ENCODE measurements at places on chromosomes 3 and 15.

DNA sequence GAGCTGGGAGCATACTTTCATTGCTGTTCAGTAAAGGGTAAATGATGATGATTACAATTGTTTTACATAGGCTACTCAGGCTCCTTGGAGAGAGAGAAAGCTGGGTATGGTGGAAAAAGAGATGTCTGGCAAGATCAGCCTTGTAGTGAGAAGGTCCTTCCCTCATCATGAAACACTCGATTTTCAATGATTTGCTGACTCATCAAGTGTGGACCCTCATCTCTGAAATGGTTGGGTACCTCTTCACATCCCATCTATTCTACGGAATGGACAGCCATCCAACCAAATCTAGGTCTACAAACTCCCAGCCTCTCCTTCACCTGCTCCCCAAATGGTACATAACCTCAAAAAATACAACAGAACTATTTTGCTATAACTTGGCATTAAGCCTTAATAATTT is 370.5 kb upstream of the WNT5A start:
- no peak overlapping the region for H3K27ac ChIP-seq
- no peaks in the 10 kb centered on the region for H3K4me1 ChIP-seq
- no peaks in the 10 kb centered on the region for H3K36me3 ChIP-seq
- H3K27me3 ChIP-seq = no peaks in the 10 kb centered on the region
- DNase-seq = no peak

DNA sequence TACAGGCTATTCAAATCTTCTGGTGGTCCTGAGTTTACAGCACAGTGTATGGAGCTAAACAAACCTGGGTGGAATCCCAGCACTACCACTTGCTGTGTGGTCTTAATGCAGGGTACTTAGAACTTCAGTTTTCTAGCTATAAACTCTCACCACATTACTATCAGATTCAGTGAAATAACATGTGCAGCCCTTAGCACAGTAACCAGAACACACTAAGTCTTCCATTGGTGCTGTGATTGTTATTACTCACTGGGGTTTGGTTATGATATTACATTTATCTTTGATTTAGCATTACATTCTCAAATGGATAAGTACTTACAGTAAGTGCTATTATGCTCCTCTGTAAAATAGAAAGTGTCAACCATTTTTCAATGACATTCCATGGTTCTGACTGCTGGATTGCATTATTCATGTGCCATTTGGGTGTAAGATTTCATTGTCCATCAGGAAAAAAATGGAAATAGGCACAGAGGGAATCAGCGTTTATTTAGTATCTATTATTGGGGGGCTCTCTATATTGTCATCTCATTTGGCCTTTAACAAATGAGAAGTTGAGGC is 81.9 kb downstream of the PDE8A start:
- DNase-seq = no peak
- peaks cover 4% of the 10 kb centered on the region for H3K4me1 ChIP-seq
- no peak overlapping the region for H3K4me3 ChIP-seq

- H3K4me3 ChIP-seq = no peak overlapping the region
- H3K36me3 ChIP-seq = no peaks in the 10 kb centered on the region
- H3K27me3 ChIP-seq = no peaks in the 10 kb centered on the region
- no peak for DNase-seq
Measured at GRCh38 chr3:4855676-4856075, 123.6 kb upstream of the BHLHE40 start.

GRCh38 chr3:66479532-66479947 is 21.3 kb downstream of the LRIG1 start:
- H3K4me3 ChIP-seq = no peak overlapping the region
- no peak for DNase-seq
- no peaks in the 10 kb centered on the region for H3K27me3 ChIP-seq
- H3K36me3 ChIP-seq = no peaks in the 10 kb centered on the region
- H3K27ac ChIP-seq = no peak overlapping the region

GRCh38 chr3:116809208-116809607 is 99.6 kb downstream of the TUSC7 start:
- no peak overlapping the region for H3K27ac ChIP-seq
- no peak overlapping the region for H3K4me3 ChIP-seq

GRCh38 chr3:127606086-127606805 is 8.0 kb downstream of the MCM2 start:
- H3K4me3 ChIP-seq = no peak overlapping the region
- DNase-seq = peak; percentile 27
- peaks cover 64% of the 10 kb centered on the region for H3K36me3 ChIP-seq
- peaks cover 24% of the 10 kb centered on the region for H3K4me1 ChIP-seq

DNA sequence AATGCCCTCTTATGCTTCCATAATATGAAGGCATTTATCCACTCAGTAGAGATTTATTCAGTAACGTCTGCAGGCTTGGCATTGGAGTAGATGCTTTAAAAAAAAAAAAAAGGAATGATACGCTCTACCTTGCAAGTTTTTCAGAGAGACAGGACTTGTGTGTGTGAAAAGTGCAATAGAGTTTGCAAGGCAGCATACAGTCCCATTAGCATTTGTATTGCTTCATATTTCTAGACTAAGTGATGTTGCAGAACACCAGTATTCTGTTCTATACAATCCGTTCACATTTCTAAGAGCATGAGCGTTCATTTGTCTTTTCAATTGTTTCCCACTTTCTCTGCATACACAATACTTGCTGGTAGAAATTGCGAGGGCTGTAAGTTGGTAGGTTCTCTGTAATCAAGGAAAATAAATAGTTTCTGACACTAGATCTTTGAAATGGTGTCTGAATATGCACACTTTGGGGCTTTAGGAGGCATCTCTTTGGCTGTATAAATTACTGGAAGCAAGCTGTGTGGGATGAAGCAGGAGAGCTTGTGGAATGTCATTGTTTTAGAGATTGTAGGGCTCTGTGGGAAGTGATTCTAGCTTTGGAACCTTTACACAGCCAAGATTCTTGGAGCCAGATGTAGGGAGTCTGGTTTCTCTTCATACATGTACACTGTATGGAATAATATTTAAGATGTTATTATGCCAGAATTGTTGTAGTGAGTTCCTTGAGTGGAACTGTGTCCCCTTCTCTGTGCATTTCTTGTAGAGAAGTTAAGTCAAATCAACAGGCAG is 262.7 kb downstream of the FEZF2 start:
- no peaks in the 10 kb centered on the region for H3K36me3 ChIP-seq
- peak; percentile 63 for DNase-seq
- H3K27me3 ChIP-seq = no peaks in the 10 kb centered on the region
- H3K4me1 ChIP-seq = no peaks in the 10 kb centered on the region
- H3K4me3 ChIP-seq = no peak overlapping the region

GRCh38 chr3:82556113-82556512 is 794.7 kb upstream of the GBE1 start:
- peak; percentile 70 for DNase-seq
- H3K36me3 ChIP-seq = no peaks in the 10 kb centered on the region

- DNase-seq = no peak
- H3K27me3 ChIP-seq = no peaks in the 10 kb centered on the region
- H3K27ac ChIP-seq = no peak overlapping the region
- no peaks in the 10 kb centered on the region for H3K36me3 ChIP-seq
- no peaks in the 10 kb centered on the region for H3K4me1 ChIP-seq
Measured at GRCh38 chr3:78274475-78275065, 1234.7 kb downstream of the ROBO2 start.

GRCh38 chr3:138356730-138357405 is 8.5 kb downstream of the MRAS start:
- DNase-seq = peak; percentile 64
- peaks cover 7% of the 10 kb centered on the region for H3K36me3 ChIP-seq
- H3K27me3 ChIP-seq = no peaks in the 10 kb centered on the region

- peaks cover 3% of the 10 kb centered on the region for H3K4me1 ChIP-seq
- H3K27me3 ChIP-seq = no peaks in the 10 kb centered on the region
- no peak for DNase-seq
- no peak overlapping the region for H3K27ac ChIP-seq
Measured at GRCh38 chr15:91699741-91700140, 153.8 kb upstream of the SLCO3A1 start.

- peaks cover 12% of the 10 kb centered on the region for H3K4me1 ChIP-seq
- H3K36me3 ChIP-seq = no peaks in the 10 kb centered on the region
- no peak for DNase-seq
- H3K27me3 ChIP-seq = peaks cover 95% of the 10 kb centered on the region
- no peak overlapping the region for H3K27ac ChIP-seq
Measured at GRCh38 chr15:89370120-89370977, 35.7 kb upstream of the POLG start.

DNA sequence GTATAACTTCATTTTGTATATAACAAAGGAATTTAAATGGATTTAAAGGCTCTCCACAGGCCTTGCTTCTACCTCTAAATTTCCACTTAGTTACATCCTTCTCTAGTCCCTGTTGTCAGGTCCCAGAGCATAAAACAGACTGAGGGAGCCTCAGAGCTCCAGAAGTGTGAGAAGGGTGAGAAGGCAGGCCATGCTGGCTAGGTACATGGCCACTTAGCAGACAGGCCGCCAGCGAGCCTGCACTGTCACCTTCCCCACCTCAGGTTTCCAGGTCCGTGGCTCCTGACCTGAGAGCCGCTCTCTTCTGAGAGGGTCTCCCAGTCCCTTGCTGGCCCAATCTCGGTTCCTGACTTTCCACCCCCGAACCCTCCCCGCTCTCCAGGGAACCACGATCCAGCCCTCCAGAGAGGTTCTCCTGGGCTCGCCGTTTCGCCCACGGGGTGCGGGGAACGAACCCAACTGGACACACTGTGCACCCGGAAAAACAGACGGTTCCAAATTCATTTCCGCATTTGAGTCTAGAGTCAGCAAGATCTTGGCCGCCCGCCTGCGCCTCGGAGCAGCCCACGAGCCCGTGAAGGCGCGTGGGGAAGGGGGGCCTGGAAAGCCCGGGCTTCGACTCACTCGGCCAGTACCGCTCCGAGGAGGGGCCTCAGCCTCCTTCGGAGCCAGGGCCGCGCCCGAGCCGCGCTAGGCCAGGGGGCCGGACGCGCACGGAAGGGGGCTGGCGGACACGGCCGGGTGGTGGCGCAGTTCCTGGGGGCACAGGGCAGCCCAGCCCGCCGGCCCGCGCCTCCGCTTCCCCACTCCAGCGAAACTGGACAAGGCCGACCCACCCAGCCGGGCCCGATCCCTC is 16.7 kb upstream of the SOX2 start:
- peaks cover 16% of the 10 kb centered on the region for H3K4me1 ChIP-seq
- no peak overlapping the region for H3K27ac ChIP-seq
- no peaks in the 10 kb centered on the region for H3K36me3 ChIP-seq
- DNase-seq = peak; percentile 73

DNA sequence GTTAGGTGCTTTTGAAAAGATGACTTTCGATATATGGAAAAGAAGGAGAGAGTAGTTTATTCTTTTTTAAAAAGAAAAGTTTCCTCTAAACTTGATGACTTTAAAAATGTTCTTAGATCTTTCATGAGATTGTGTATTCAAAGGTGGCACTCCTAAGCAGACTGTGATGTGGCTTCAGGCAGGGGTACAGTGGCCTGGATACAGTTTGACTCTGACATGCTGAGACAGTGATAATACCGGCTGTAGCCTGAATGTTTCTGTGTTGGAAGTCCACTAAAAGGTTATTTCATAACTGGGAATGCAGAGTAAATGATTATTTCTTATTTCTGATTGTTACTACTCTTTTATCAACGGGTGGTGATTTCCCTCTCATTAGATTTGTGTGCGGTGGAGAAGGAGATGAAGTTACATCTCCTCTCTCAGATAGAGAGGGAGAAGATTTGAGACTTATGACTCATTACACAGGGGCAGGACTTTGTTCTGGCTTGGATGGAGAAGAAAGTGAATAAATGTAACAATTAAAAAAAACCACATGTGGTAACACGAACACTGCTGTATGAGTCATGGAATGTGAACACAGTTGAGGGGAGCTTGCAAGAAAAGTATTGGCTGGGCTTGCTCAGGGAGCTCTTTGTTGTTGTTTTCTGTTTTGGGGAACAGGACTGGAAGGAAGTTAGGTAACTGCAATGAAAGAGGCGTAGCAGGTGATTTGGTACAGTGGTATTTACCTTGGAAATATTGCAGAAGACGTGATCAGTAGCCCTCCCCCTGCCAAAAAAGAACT is 21.6 kb downstream of the SPTSSB start:
- H3K4me3 ChIP-seq = no peak overlapping the region
- H3K27me3 ChIP-seq = no peaks in the 10 kb centered on the region
- peak; percentile 20 for DNase-seq
- no peak overlapping the region for H3K27ac ChIP-seq
- no peaks in the 10 kb centered on the region for H3K4me1 ChIP-seq

DNA sequence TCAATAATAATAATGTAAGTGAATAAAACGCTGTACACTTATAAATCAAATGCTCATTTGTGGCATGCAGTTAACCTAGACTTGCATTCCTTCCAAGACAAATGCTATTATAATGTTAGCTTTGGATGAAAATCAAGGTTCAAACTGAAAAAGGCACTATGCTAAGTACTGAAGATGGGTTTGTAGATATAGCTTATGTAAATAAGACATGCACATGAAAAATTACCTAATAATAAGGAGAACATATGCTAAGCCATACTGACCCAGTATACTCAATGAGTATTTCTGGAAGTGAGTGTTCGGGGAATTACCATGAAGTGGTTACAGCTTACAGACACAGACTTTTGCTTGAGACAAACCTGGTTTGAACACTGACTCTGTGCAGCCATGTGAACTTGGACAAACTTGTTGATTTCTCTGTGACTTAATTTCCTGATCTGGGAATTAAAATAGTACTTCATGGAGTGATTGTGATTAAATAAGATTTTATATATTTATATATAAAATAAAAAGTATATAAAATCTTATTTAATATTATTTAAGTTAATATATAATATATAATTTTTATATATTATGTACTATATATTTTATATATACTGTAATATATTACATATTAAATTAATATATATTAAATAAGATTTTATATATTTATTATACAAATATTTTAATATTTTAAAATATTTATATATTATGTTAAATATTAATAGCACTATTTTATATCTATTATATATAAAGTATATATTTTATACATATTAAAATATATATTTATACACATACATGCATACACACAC is 159.2 kb downstream of the ZPLD1 start:
- no peak overlapping the region for H3K4me3 ChIP-seq
- no peak for DNase-seq
- H3K27ac ChIP-seq = no peak overlapping the region
- H3K4me1 ChIP-seq = no peaks in the 10 kb centered on the region
- H3K27me3 ChIP-seq = no peaks in the 10 kb centered on the region
- H3K36me3 ChIP-seq = no peaks in the 10 kb centered on the region

DNA sequence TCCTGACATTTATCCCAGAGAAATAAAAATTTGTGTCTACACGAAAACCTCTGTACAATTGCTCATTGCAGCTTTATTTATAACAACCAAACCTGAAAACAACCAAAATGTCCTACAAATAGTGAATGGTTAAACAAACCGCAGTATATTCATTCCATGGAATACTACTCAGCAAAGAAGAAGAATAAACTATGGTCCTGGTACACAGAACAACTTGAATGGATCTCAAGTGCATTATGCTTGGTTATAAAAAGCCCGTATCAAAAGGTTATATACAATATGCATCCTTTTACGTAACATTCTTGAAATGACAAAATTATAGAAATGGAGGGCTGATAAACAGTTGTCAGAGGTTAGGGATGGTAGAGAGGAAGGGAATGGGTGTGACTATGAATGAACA is 3.7 kb downstream of the SEC22C start:
- H3K27ac ChIP-seq = no peak overlapping the region
- peaks cover 7% of the 10 kb centered on the region for H3K36me3 ChIP-seq
- no peak for DNase-seq
- H3K4me3 ChIP-seq = no peak overlapping the region

Data from muscle of leg (tissue), 16 donors.